ENCODE measurements at places on chromosomes 3 and 15. TPM values are rescaled to one million over a fixed set of nuclear protein-coding genes. Genes with fewer than 3 reads are reported as not detected.

- no peak for DNase-seq
These were observed 2.1 kb downstream of the CD47 start for GRCh38 chr3:108088697-108089096.

CLDN18 gene
- not detected for total RNA-seq

FEM1B gene
- 94.9 TPM for total RNA-seq

GRCh38 chr15:85671156-85671555 is 123.6 kb downstream of the KLHL25 start:
- DNase-seq: no peak

DNA sequence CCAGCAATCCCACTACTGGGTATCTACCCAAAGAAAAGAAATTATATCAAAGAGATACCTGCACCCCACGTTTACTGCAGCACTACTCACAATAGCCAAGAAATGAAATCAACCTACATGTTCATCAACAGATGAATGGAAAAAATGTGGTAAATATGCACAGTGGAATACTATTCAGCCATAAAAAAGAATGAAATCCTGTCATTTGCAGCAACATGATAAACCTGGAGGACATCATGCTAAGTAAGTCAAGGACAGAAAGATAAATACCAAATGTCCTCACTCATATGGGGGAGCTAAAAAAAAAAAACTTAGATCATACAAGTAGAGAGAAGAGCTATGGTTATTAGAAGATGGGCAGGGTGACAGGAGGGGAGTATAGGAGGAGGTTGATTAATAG is 9.1 kb downstream of the ZBTB11 start:
- DNase-seq: no peak

GRCh38 chr3:197224034-197224444 is 74.4 kb downstream of the DLG1 start:
- DNase-seq: no peak

DNA sequence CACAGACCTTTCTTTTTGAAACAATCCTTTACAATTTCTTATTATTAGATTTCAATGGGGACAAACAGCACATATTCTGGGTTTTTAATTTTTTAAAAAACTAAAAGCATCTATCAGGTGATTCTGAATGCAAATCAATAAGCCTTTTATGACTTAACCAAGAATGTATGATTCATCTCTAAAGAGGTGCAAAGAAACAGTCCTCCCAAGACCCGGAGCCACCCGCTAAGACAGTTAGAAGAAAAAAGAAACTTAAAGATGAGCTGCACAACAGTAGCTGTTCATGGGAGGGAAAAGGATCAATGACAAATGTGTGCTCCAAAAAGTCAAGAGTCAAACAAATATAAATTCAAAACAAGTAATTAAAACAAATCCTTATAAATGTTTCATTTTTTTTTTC is 319.5 kb downstream of the THSD4 start:
- DNase-seq: no peak

- no peak for DNase-seq
These were observed 462.7 kb upstream of the ATP11B start for GRCh38 chr3:182330646-182331045.

STRC gene
- total RNA-seq: 1.7 TPM

KBTBD12 gene
- not detected for total RNA-seq

DNA sequence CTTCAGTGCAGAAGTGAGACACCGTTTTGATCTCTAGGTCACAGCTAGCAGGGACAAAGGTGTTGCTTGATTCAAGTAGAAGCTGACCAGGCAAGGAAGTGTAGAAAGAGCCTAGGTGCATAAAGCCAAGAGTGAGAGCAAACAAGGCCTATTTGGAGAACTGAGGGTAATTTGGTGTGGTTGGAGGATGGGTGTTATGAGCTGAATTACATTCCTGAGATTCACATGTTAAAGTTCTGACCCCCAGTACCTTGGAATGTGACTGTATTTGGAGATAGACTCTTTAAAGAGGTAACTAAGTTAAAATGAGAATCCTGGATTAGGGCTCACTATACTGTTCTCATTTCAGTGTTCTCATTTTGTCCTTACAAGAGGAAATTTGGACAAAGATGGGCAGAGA is 191.3 kb downstream of the ZMAT3 start:
- DNase-seq: no peak

- no peak for DNase-seq
These were observed 79.8 kb upstream of the ZPLD1 start for GRCh38 chr3:102354818-102355515.

ADAMTSL3 gene
- total RNA-seq: not detected

GRCh38 chr3:73504239-73504638 is 120.5 kb downstream of the PDZRN3 start:
- DNase-seq: no peak

TPRG1 gene
- 2.1 TPM for total RNA-seq

DNA sequence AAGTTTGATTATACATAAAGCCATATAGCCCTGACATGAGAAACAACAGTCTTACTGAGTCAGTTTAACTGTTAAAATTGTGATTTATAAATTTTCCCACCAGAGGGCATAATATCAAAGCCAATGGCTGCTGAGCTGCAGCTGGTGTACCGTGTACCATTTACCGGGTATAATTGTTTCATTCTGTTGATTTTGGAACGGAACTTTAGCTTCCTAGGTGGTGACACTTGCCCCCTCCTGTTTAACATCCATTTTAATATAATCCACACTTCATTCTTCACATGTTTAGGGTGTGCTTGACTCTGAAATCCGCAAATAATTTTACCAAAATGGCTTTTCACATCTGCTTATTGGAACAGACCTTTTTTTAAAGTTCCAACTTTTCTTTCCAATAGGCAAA is 72.8 kb downstream of the SLC9A9 start:
- no peak for DNase-seq

GRCh38 chr3:9079676-9080075 is 116.4 kb upstream of the RAD18 start:
- no peak for DNase-seq

- DNase-seq: no peak
These were observed 75.6 kb upstream of the WNT5A start for GRCh38 chr3:55562700-55563099.

- no peak for DNase-seq
These were observed 132.1 kb upstream of the TMC3 start for GRCh38 chr15:81506071-81506470.

DNA sequence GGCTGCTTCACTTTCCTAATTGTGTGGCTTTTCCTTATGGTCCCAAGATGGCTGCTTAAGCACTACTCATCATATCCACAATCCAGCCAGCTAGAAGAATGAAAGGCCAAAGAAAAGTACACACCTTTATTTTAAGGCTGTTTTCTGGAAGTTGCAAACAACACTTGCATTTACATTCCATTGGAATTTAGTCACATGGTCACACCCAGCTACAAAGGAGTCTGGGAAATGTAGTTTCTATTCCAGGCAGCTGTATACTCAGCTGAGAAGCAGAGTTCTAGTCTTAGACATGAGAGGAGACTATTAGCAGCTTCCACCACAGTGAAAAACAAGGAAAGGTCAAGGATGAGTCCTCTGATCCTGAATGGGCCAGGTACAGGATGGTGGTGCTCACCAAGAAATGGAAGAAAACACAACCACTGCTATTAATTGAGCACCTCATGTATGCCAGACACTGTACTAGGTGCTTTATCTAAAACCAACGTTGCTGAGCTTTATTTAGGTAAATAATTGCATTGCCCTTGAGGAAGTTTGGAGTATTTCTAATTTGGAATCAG is 28.0 kb upstream of the ATG7 start:
- DNase-seq: no peak

GOLGA6L4 gene
- total RNA-seq: 3.0 TPM

GRCh38 chr15:62426387-62426956 is 261.4 kb upstream of the C2CD4B start:
- DNase-seq: no peak

P2RY13 gene
- 0.08 TPM for total RNA-seq

GRCh38 chr3:63607716-63608115 is 44.8 kb upstream of the SNTN start:
- no peak for DNase-seq

DNA sequence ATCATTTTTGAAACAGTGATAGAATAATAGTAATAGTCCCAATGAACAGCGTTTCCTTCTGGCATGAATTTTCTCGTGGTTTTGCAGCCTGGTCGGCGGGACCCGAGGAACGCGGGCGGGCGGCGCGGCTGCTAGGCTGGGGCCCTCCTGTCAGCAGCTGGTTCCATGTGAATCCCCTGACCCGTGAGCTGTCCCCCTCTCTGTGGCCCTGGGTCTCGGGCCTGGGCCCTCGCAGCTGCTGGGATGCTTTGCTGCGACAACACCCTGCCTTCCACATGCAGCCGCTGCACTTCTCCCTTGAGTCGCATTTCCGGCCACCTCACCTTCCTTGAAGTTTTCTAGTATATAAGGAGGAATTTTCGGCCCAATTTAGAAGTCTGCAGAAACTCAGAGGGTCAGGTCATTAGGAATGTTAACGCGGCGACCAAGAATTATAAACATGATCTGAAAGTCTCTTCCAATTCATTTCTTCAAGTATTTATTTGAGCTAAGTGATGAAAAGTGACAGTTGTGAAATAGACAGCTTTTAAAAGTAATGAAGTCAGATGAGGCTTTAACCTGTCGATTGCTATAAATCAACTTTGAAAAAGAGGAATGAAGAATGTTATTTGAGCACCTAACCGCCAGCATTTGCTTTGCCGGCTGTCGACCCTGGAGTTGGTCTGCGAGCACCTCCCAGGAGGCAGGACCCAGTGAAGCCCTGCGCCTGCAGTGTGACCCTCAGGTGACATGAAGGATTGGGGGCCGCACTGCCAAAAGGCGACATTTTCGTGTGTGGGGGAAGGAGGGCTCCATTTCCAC is 27.7 kb downstream of the NR2F2 start:
- no peak for DNase-seq

DNA sequence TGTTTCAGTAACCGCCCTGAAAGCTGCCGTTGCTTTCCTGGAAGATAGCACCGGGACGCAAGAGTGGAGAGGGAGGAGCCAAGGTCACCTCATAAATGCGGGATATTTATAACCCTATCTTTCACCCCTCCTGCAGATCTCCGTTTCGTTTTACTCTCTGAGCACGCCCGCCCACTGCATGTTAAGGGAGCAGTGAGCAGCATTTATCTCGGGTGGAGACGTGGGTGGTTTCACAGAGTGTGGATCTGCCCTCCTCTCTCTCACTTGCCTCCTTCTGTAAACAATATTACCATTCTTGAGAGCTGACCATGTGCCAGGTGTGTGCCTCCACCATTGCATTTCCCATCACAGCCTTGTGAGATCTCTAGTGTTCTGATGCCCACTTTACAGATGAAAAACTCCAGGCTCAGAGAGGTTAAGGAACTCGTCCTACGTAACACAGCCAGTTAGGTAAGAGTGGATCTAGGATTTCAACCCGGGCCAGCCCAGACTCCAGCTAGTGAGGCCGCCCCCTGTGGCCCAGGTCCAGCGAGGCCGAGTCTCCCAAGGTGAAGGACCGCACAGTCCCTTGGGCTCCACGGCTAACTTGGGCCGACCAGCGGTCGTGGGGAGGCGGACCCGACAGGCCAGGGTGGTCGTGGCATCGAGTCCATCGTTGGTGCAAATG is 16.9 kb upstream of the SEMA4B start:
- DNase-seq: peak; percentile 12

SLC24A1 gene
- 2.3 TPM for total RNA-seq
